Central memory CD4-positive, alpha-beta T cell (primary cell): ENCODE measurements at places on chromosomes 5 and 9.

- DNase-seq: no peak
Measured at GRCh38 chr5:7047511-7048261, 334.5 kb downstream of the TENT4A start.

- DNase-seq: no peak
Measured at GRCh38 chr9:126327714-126328185, 1.1 kb downstream of the MVB12B start.

DNA sequence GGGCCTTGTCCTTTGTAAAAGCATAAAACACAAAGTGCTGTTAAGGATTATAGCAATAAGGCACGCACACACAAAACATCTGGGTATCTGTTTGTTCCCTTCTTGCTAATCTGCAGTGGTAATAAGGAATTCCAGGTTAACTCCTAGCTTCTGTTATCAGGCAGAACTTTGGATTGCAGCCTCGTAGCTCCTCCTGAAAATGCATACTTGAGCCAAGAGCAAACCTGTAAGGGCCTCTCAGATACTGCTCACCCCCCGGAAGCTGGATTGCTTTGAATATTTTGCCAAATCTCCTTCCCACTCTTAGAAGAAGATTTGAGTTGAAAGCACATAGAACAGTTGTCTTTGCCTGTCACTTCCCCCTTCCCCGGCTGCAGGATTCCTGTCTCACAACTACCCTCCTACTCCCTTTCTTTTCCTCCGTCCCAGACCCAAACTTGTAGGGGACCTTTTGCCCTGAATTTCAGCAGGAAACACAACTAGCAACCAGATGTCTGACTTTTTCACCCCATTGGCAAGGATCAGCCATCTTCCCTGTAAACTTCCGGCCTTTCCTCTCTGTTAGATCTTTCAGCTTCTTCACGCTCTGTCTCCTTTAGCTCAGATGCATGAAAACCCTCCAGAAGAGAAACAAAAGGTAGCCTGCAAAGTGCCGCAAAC is 28.2 kb upstream of the SMAD5 start:
- DNase-seq: no peak

DNA sequence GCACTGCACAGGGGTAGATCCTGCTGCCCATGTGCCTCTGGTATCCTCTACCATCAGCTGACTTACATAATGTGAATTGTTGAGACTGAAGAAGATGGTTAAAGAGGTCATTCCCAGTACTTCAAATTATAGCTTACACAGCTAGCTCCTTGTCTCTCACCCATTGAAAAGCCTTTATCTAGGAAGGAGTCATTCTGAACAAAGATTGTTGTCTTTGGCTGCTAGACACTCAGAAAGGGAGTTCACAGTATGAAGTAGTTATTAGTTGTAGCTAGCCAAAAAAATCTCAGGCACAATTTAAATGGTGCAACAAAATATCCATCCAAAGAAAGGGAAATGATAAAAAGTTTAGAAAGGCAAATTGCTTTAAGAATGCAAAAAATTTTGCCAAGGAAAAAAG is 102.0 kb upstream of the NREP start:
- no peak for DNase-seq

DNA sequence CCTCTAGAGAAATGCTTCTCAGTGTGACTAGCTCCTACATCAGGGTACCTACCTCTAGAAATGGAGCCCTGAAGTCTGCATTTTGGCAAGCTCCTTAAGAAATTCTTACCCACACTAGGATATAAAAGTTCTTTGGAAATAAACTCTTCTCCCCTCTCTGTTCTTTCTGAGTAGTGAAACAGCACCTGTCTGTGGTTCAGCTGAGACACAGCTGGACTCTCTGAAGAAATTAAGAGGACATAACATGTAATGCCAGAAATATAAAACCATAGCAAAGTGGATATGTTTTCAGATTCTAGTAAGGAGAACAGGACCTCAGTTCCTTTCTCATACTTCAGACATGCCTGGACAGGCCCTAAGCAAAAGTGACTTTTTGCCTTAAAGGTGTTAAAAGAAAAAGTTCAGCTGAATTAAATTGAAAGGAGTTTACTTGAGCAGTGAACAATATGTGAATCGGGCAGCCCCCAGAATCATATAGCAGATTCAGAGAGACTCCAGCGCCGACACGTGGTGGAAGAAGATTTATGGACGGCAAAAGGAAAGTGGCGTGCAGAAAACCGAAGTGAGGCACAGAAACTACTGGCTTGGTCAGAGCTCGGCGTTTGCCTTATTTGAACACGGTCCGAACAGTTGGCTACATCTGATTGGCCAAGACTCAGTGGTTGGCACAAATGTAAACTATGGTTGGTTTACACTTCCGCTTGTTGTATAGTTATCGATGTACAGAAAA is 64.5 kb downstream of the PRKACG start:
- no peak for DNase-seq

DNA sequence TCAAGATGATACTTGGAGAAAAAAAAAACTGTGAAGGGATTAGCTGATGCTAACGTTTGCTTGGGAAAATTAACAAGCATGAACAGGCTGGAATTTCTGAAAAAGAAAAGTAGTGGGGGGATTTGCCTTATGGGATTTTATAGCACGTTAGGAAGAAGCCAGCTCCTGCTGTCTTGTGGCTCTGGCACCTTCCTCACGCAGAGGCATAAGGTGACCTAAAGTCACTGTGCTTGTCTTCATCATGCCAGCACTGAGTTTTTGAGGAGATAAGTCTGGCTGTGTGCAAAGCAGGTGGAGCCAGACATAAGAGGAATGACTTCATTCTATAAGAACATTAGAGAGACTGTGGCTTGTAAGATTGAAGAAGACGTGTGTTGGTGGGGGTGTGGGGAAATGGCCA is 94.4 kb upstream of the MAP1B start:
- DNase-seq: no peak

DNA sequence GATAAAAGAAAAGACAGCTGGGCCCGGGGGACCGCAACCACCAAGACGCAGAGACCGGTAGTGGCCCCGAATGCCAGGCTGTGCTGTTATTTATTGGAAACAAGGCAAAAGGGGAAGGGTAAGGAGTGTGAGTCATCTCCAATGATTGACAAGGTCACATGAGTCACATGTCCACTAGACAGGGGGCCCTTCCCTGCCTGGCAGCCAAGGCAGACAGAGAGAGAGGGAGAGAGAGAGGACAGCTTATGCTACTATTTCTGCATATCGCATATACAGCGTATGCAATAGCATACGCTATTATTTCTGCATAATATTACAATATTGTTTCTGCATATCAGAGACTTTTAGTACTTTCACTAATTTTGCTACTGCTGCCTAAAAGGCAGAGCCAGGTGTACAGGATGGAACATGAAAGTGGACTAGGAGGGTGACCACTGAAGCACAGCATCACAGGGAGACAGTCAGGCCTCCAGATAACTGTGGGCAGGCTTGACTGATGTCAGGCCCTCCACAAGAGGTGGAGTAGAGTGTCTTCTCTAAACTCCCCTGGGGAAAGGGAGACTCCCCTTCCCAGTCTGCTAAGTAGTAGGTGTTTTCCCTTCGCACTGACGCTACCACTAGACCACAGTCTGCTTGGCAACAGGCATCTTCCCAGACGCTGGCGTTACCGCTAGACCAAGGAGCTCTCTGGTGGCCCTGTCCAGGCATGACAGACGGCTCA is 50.3 kb downstream of the RFX3 start:
- DNase-seq: no peak

DNA sequence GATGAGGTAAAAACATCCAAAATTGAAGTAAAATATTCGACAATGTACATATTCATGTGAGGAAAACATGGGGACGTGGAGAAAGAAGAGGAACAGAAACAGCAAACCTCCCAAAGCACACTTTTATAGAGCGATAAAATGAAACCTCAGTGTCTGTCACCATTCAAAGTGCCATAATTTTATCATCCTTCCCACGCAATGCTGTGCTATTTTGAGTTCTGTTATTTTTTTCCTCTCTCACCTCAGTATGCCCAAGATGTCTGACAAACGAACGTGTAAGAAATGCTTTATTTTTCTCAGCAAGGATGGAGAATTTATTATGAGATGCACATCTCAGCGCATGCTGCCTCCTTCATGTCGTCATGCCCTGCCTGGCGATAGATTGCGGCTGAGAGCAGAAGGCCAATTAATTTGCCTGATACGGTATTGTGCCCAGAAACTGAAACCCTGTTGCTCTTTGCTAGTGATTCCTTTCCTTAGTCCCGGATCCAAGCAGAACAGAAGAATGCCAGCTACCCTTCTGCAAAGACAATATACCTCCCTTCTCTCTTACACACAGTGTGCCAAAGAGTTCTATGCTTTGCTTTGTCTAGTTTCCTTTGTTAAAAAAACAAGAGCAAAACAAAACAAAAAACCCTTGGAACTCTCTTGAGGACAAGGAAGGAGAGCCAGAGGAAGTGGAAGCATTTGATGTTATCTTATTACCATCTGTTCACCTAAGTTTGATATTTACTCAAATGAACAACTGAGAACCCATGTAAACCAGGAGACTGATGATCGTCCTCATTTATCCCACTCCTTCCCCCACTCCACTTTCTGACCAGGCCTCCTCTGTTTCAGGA is 192.4 kb downstream of the SEMA6A start:
- no peak for DNase-seq

DNA sequence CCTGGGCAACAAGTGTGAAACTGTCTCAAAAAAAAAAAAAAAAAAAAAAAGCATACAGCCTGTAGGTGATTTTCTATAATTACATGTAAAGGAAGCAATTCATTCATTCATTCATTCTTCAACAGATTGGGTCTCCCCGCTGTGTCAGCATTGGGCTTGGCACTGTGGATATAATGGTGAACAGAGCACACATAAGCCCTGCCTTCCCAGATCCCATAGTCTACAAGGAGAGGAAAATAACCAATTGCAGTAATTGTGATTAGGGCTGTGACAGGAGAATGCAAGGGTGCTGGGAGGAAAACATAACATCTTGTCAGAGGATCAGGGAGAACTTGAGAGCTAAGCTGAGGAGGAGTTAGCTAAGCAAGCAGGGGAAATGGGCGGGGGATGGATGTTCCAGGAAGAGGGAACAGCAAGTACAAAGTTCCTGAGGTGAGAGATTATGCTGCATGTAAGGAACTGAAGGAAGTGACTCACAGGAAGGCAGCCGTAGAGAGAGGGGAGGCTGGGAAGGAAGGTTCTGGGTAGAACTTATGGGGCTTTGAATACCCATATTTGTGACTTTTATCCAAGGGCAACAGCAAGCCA is 24.0 kb upstream of the KLF9 start:
- DNase-seq: no peak

GRCh38 chr9:114746591-114747346 is 59.1 kb downstream of the TNFSF15 start:
- DNase-seq: no peak

DNA sequence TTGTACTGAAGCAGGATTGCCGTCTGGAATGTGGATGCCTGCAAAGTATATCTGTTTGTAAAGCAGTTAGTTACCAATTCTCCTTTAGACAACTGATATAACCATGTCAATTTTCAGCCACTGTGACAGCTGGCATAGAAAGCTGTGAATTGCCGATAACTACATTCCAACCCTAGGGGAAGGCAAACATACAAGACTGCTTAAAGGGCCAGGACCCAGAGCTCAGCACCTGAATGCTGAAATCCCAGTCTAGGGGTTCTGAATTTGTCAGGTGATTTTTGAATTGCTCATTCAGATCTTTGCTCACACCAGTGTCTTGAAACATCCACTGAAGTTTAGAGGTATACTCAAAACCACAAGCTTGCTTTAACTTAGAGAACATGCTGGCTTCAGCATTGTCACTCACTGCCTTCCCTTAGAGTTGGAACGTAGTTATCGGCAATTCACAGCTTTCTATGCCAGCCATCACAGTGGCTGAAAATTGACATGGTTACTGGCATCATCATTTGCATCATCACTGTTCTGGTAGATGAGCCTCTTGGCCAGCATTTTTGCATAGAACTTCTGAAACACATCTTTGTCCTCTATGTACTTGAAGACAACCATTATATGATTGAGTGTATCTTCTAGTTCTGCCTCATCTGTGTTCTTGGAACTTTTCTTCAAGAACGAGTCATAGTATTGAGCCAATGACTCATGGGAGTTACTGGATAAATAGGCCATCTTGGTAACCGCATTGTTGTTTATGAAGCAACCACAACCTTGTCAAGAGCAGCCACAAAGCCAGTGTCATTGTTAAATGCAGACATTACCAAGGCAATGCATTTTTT is 82.1 kb downstream of the CCDC192 start:
- peak; percentile 58 for DNase-seq

DNA sequence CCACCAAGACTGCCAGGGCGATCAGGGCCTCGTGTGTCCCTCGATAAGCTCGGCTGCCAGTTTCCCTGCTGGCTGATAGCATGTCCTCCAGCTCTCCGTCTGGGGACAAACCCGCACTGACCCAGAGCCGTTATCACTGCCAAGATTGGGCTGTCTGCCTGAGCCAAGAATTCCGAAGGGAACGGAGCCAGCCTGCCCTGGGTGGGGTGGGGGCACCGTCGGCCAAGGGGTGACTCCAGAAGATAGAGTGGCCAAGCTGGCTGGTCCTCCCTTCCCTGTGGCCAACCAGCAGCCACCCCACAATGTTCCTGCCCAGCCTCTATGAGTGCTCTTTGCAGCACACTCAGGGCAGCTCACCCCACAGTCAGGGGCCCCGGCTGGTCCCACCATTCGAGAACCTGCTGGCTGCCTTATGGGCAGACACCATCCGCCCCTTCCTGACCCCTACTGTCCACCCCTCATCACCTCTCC is 29.4 kb downstream of the HRH2 start:
- no peak for DNase-seq

- DNase-seq: no peak
Measured at GRCh38 chr9:117170567-117170966, 244.3 kb downstream of the ASTN2 start.

- no peak for DNase-seq
Measured at GRCh38 chr5:67774786-67775185, 440.8 kb upstream of the PIK3R1 start.

- DNase-seq: no peak
Measured at GRCh38 chr9:113578279-113578865, 114.8 kb downstream of the RGS3 start.

- DNase-seq: no peak
Measured at GRCh38 chr5:93280518-93280917, 300.5 kb downstream of the NR2F1-AS1 start.

DNA sequence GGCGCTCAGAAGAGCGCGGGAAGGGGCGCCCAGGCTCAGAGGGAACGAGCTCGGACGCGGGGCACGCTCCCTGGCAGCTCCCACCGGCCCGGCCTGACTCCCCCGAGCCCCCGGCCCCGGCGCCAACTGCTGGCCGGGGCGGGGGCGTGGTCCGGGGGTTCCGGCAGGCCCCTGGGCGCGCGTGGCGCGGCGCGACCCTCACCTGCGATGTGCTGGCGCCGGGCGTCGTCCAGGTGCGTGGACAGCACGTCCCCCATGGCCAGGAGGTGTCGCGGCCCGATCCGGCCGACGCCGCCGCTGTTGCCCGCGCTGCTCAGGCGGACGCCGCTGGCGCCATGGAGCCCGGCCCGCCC is 43.5 kb upstream of the STXBP1 start:
- no peak for DNase-seq

GRCh38 chr5:135553688-135554462 is 18.1 kb upstream of the NEUROG1 start:
- DNase-seq: no peak

DNA sequence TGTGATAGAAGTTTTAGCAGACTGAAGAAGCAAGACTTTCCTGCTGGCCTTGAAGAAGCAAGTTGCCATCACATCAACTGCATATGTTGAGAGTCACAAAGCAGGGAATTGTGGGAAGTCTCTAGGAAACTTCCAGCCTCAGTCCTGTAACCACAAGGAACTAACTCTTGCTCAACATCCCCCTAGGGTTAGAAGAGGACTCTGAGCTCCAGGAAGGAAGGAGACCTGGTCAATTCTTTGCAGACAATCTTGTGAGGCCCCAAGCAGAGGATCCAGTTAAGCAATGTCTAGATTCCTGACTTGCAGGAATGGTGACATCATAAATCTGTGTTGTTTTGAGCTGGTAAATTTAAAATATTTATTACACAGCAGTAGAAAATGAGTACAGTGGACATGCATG is 18.6 kb upstream of the ZNF366 start:
- no peak for DNase-seq
